ENCODE measurements at places on chromosomes 6 and 20.
A peak's percentile ranks its signal among the peaks of the same experiment; 100 is the strongest.

- no peak for DNase-seq
These were observed 1.2 kb upstream of the SRPK1 start for GRCh38 chr6:35922139-35922554.

GRCh38 chr20:41599699-41600104 is 18.5 kb downstream of the CHD6 start:
- DNase-seq = no peak

DNA sequence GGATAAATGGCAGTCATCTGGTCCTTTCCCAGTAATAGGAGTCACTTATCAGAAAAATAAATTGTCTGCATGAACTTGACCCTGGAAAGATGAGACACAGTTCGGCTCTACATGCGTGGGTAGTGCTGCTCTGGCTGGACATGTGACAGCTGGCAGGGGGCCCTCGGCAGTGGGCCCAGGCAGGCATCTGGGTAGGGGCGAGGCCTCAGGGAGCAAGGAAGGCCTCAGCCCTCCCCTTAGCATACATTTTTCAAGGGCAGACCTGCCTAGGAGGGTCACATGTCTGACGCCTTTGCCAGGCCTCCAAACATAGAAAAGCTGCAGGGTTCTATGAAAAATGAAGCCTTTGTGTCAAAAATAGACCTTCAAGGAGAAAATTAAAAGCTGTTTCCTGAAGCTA is 12.8 kb upstream of the ILRUN start:
- no peak for DNase-seq

GRCh38 chr6:95587989-95588388 is 10.7 kb downstream of the MANEA start:
- no peak for DNase-seq

- DNase-seq = no peak
These were observed 8.4 kb upstream of the ULBP2 start for GRCh38 chr6:149933461-149933860.

GRCh38 chr6:1296542-1296941 is 15.4 kb upstream of the FOXQ1 start:
- no peak for DNase-seq

- no peak for DNase-seq
These were observed 88.1 kb downstream of the CEP162 start for GRCh38 chr6:84139311-84139710.

DNA sequence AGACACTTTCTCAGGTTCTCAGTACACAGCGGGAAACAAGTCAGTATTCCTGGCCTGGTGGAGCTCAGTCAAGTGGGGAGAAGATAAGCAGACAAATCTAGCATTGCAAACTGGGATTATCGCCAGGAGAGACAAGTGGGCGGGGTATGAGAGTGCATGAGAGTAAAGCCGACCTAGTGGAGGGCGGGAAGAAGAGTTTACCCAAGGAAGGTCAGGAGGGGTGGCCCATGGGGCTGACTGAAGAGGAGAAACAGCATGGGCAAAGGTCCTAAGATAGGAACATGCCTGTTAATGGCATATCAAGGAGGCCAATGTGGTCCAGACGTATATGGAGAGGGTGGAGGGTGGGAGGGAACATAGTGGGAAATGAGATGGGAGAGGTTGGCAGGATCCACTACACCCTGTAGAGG is 12.4 kb upstream of the CSNK2A1 start:
- DNase-seq = no peak

GRCh38 chr20:58650181-58650775 is 805 bp upstream of the STX16 start:
- DNase-seq = peak; percentile 41

GRCh38 chr6:3871939-3872338 is 22.8 kb downstream of the FAM50B start:
- DNase-seq = no peak

DNA sequence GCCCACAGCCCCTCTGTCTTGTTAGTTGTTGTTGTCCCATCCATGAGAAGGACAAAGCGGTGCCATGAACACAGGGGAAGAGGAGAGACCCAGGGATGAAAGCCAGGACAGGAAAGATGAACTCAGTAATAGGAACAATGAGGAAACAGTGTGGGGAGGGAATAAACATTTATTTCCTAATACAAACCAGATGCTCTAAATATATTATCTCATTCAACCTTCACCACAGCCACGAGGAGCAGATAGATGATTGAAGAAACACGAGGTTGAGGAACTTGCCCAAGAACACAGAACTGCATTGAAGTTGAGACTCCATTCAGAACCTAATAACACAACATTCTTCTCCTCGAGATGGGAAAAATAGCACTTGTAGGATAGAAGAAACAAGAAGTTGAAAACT is 53.0 kb upstream of the AIG1 start:
- DNase-seq = no peak

- DNase-seq = no peak
These were observed 27.8 kb upstream of the MYCT1 start for GRCh38 chr6:152669895-152670294.

DNA sequence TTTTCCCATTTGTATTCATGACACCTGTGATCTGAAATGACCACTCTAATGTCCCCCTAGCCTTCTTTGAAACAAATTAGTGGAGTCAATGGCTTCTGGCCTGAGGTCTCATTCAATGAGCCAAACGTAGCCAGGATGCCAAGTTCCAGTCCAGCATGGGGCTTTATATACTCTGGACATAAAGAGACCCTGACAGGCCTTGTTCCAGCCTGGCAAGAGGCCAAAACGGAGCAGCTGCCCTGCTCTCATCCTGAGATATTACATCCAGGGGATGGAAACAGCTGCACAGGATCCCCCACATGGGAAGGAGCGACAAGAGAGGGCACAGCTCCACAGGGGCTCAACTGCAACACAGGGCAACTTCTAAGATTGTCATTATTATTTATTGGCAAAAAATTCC is 437.8 kb downstream of the CDH26 start:
- DNase-seq = no peak

- DNase-seq = no peak
These were observed 17.2 kb downstream of the ABT1 start for GRCh38 chr6:26613689-26614683.

DNA sequence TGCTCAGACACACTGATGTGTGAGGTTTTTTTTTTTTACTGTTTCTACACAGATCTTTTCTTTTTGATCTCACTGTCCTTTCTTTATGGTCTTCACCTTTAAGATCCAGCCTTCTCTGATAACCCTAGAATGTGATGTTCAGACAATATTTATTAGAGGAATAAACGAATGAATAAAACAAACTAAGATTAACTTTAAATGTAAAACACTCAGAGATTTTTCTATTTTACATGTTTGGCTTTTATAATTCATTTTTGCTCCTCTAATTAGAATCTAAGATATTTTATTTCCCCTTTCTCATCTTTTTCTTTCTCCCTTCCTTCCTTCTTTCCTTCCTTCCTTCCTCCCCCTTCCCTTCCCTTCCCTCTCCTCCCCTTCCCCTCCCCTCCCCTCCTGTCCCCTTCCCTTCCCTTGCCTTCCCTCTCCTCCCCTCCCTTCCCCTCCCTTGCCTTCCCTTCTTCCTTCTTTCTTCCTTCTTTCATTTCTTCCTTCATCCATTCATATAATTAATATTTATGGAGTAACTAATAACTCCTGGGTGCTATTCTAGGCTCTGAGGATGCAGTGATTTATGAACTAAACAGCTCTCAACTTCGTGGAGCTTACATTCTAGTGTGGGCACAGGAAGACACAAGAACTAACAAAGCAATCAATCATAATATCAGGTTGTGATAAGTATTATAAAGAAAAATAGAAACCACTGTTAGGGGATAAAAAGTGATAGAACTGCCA is 133.5 kb upstream of the TSHZ2 start:
- DNase-seq = no peak

DNA sequence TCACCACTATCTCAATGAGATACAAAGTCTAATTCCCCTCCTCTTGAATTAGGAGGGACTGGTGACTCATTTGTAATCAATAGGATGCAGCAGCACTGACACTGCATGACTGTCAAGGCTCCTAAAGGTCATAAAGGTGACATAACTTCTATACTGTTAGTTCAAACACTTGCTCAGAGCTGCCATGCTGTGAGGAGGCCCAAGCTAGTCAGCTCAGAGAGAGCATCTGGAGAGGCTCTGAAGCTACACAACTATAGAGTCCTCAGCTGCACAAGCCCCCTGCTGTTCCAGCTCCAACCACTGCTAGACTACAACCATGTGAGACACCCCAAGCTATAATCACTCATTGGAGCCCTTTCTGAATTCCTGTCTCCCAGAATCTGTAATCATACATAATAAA is 17.0 kb upstream of the HEY2 start:
- no peak for DNase-seq

- peak; percentile 64 for DNase-seq
These were observed 809 bp downstream of the SRPK1 start for GRCh38 chr6:35919827-35920751.

DNA sequence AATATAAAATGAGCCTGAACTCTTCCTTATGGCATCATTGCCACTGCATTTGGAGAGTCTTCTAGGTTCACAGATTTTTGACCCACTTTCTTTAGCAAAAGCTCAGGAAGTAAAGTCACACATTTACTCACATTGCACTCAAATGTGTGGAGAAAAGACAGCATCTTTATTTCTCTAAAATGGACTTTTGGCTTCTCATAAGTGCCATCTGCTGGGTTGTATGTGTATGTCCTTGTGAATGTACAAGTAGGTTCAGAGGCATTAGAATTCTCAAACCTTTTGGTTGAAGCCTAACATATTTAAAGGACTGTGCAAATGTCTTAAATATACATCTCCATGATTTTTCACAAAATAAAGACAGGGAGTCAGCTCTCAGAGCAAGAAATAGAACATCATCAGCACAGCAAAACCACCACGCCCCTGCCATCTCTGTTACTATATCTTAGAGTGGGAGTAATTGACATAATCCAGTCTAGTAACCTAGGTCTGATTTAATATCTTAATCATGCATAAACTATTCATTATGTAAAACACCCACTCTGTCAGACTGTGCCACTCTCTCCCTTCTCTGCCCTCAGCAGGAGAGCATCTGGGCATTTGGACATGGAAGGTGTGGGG is 42.2 kb upstream of the SPTLC3 start:
- DNase-seq = no peak

DNA sequence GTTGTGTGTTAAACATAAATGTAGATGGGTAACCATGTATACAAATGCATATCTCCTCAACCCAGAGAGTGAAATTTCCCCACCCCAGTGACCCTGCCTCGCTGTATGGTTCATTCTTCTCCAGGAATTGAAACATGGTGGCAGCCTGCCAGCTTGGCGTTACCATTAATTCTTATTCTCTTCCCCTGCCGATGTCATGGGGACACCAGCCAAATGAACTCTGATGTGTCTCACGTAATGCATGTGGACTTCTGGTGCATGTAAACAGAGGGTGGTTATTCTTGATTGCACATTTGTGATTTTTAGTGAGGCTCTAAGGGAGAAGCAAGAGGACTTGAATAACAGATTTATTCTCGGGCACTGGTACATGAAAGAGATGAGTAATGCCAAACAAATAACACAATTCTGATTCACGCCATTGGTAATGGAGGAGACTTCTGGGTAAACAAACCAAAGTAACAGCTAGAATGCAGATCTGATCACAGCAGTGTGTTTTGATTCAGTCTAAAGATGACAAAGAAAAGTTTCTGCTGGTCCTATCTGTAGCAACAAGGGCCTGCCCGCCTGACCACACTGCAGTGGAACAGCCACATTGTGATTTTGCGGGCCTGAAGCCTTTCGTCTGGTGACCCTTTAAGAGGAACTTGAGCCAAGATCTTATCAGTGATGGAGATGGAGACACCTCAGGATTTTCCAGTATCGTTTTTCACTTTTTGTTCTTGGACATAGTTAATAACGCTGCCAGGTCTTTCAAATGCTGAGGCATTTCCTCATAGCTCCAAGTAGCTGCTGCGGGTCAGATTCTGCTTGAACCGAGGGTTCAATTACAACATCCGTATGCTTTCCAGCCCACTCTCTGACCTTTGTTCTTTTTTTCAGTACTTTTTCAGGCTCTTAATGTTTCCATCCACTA is 171.8 kb upstream of the AKAP12 start:
- no peak for DNase-seq

GRCh38 chr20:61900011-61900944 is 165.4 kb downstream of the TAF4 start:
- DNase-seq = no peak

DNA sequence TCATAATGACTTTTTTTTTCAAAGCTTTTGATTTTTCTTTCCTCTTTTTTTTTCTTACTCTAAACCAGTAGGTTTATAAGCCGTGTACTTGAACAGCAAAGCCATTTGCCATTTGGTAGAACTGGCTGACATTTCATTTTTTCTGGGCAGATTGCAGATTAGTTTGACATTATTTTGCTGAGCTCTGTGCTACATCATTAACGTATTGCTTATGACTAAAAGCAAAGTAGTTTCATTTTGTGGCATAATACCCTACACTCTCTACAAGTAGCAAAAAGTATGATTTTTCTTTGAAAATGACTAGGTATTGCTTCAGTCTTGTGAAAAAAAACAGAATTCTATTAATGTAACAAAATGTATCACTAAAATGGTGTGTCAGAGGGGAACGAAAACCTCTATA is 141.3 kb downstream of the GRIK2 start:
- no peak for DNase-seq

DNA sequence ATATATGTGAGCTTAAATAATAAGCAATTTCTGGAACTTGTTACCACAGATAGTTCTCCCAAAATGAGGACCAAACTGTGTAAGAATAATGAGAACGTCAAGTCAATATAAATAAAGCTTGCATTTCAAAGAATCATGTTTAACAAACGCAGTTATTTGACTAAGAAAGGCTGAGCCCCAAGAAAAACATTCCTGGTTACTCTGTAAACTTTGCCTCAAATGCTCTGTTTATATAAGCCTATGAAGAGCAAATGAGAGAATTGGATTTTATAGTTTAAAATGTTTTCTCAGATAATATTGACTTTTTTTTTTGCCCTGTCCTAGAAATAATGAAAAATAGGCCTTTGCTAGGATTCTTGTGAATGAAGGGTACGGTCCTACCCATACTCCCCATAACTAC is 81.3 kb downstream of the C6orf52 start:
- DNase-seq = no peak

DNA sequence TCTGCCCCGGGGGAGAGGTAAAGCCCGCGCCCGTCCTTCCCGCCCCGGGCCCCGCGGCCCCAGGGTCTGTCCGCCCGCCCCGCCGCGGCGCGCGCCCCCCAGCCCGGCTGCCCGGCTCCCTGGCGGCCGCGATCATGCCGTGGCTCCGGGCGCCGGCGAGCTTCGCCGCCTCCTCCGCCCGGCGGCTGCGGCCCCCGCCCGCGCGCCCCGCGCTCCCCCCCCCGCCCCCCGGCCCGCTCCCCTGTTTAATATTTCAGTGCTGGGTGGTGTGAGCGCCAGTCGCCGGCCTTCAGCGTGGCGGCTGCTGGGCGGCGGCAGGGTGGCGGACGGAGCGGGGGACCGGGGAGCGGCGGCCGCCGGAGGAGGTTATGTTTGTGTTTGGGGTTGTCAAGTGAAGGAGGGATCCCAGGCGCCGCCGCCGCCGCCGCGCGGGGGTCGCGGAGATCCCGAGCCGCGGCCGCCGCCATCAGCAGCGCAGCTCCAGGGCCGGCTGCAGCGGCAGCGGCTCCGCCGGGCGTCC is at the start of gene HIVEP1:
HIVEP1 (plus strand) TSS at position 275 of the 520 bp plus-strand sequence. CDS start 3,317 bp downstream, outside the sequence.
- DNase-seq = no peak

DNA sequence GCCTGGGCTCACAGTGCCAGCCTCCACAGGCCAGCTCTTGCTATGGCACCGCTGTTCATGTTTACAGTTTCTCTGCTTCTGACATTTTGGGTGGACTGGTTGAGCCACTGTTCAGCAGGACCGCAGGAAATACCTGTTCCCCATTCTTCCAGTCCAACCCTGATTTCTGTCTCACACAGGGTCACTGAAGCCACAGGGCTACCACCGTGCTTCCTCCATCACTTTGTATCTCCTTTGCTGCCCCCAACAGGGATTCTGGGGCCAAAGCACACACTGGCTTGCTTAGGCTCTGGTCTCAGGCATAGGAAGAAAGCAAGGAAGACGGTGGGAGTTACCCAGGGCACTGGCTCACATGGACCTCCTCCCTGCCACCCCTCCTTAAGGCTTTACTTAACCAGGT is 164.5 kb downstream of the UNC5CL start:
- no peak for DNase-seq

Measured in activated naive CD4-positive, alpha-beta T cell treated with Interleukin-2 at 50 U/mL for 16 hours (primary cell).